ENCODE measurements at places on chromosomes 2 and 18.

DNA sequence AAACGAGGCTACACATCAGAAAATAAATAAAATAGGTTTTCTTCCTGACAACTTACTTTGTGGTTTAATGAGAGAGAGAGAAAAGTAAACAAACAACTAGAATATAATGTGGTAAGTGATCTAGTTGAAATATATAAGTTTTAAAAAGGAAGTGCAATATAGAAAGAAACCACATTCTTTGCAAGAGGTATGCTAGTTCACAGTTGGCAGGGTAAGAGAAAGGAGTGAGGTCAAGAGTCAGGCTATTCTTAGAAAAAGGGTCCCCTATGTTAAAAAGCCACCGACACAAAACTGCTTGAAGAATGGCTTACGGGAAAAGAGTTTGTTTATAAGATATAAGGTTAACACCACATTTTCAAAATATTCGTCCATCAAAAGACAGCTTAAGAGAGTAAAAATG is 462.1 kb downstream of the ERBB4 start:
- DNase-seq, result no peak

- DNase-seq, result no peak
Observed at GRCh38 chr2:47187069-47187468, 32.0 kb upstream of the STPG4 start.

- DNase-seq, result no peak
Observed at GRCh38 chr2:118812552-118812951, 34.9 kb downstream of the EN1 start.

GRCh38 chr2:14601156-14601770 is 31.3 kb upstream of the LRATD1 start:
- no peak for DNase-seq

DNA sequence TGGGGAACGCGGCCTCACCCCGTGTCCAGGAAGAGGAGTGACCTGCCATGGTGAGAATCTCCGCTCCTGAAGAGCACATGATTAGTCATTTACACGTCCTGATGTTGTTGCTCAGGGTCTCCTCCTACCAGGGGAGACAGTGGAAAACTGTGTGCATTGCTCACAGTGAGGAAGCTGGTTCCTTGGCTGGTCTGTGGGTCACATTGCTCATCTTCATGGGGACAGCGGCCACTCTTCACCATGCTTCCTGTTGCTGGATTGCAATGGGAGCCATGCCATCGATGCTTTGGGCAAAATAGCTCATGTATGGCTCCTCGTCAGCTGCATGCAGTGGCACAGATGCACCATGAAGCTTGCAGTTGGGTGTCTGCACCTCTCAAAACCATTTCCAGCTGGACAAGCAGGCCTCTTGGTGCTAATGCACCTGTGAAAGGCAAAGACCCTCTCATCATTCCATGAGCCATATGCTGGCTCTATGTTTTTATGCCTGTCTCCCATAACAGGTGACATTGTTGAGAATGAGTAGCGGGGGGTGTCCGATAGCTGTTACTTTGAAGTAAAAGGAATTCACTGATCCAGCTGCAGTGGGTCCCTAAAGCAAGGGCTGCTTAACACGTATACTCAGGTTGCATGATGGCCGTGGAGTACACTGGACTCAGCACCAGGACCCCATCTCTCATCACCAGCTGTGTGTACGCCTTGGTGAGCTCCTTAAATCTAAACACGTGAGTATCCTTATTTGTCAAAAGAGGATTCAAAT is 135.0 kb upstream of the ALKAL2 start:
- DNase-seq, result no peak

DNA sequence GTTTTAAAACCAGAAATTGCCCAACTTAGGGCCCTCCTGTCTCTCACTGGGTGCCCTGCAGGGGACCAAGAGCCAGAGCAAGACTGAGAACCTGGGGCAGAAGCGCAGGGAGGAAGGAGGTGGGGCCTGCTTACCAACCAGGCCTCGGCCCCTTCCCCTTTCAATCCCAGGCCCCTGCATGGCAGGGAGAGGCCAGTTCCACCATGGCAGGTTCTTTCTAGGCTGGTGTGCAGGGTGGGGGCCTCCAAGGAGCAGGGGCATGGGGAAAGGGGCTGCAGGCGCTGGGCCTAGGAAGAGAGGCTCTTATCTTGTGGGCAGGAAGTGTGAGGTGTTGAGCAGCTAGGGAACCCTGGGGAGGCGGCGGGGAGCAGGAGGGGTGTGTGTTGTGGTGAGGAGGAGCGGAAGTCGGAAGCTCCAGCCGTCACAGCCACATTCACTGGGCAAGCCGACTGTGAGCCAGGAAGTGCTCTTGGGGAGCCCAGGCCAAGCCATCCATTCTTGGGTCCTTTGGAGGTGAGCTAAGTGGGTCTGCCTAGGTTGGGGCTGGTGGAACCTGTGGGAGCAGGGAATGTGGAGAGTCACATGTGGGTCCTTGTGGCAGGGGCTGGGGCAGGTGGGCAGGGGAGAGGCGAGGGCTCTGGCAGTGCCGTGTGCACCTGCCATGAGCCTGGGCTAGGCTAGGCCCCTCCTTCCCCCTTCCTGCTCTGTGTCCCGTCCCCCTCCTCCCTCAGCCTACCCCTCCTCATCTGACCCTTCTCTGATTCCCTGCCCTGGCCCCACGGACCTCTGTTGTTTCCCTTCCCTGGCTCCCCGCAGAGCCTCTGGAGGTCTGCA is at the start of gene PSD4:
TSS of gene PSD4 (plus strand) at position 430 of the 834 bp plus-strand sequence. CDS start 8,486 bp downstream, outside the sequence.
- peak; percentile 91 for DNase-seq

GRCh38 chr2:172864182-172864581 is 128.5 kb downstream of the RAPGEF4 start:
- DNase-seq, result peak; percentile 56

- DNase-seq, result no peak
Observed at GRCh38 chr2:9032121-9032520, 28.6 kb upstream of the MBOAT2 start.

DNA sequence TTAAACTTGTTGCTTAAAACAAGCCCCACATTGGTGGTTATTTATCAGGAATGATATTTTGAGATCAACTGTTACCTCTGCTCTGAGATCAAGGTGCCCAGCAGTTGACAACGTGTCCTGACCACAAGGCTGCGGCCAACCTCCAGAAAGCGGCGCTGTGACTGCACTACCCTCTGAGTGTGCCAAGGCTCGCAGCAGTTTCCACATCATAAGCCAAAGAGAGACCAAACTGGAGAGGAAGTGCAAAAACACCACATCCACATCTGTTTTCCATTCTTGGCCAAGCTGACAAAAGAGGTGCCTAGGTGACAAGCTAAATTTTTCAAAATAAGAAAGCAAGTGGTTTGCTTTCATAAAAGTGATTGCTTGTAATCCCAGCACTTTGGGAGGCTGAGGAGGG is 410.8 kb upstream of the POU3F3 start:
- no peak for DNase-seq

- no peak for DNase-seq
Observed at GRCh38 chr18:46134920-46135675, 30.9 kb downstream of the HAUS1 start.

- DNase-seq, result no peak
Observed at GRCh38 chr2:32482471-32482870, 125.6 kb downstream of the BIRC6 start.

- no peak for DNase-seq
Observed at GRCh38 chr2:84940831-84941412, 30.0 kb upstream of the KCMF1 start.

- no peak for DNase-seq
Observed at GRCh38 chr2:168649105-168649504, 153.3 kb upstream of the NOSTRIN start.

DNA sequence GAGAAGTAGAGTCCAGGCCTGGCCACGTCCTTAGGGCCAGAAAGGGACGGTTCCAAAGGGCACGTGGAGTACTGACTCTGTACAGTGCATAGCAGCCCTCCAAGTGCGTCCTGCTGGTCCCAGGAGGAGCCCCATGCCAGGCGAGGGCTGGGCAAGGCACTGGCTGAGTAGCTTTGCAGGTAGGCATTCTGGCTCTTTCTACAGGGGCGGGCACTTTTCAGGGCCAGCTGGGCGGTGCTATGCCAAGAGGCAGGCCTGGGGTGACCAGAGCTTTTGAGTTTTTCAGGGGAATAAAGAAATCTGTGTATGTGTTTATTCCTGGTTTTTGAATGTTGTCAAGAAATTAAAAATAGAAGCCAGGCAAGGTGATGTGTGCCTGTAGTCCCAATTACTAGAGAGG is 15.4 kb upstream of the GLI2 start:
- DNase-seq, result no peak

- DNase-seq, result no peak
Observed at GRCh38 chr2:68357605-68358337, 7.3 kb upstream of the PLEK start.

GRCh38 chr18:199768-200167 is 41.4 kb downstream of the USP14 start:
- DNase-seq, result no peak

DNA sequence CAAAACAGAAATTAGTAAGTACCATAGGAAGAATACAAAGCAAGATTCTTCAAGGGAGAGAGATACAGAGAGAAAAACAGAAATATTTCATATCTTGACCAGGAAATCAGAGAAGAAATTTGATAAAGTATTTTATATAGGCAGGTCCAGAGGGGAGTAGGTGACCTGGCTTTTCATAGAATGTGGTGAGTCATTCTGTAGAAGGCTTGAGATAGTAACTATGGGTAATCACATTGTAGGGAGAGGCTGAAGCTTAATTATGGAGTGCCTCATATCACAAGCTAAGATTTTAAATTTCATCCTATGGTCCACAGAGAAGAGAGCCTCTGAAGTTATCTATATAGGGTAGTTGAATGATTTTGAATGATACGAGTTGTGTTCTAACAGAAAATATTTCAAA is 195.0 kb upstream of the CYRIA start:
- no peak for DNase-seq

- DNase-seq, result no peak
Observed at GRCh38 chr2:173658946-173659371, 304.3 kb downstream of the CDCA7 start.

- DNase-seq, result no peak
Observed at GRCh38 chr2:14137643-14138042, 494.9 kb upstream of the LRATD1 start.

DNA sequence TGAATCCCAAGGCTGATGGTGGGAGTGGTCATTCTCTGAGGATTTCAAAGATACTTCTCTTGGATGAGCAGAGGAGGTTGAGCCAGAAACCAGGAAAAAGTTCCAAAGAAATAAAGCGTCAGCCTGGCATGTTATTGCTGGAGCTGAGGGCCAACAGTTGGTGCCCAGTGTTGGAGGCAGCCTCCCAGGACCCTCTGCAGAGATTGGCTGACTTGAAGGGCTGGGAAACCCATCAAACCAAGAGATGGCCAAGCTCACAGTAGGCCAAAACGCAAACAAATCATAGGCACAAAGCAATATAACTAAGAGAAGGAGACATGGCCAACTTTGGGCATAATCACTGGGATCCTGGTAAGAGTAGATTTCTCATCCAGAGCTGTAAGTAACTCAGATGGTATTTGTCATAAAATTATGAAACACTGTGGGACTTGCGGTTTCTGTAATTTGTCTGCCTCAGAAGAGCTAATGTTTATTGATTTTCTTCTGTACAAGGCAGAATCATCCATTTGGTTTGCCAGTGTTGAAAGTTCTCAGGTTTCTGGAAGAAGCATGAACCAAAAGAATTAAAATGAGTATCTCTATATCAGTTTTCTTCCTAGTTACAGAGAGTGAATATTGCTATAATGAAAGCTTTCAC is 108.3 kb downstream of the ATL2 start:
- DNase-seq, result no peak

- no peak for DNase-seq
Observed at GRCh38 chr18:74861154-74861553, 263.5 kb downstream of the ZNF407 start.

DNA sequence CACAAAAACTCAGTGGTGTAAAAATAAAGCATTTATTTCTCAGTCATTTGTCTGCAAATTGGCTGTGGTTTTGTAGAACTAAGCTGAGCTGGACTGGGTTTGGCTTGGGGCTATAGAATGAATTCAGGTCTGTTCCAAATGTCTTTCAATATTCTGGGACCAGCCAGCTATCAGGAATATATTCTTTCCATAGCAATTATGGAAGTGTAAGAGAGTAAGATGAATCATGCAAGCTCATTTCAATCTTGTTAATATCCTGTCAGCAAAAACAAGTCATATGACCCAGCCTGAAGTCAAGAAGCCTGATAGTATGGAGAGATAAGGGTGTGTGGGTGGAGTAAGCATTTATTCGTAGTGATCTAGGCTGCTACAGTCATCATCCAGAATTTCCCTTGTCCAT is 481.0 kb upstream of the CDH2 start:
- no peak for DNase-seq

DNA sequence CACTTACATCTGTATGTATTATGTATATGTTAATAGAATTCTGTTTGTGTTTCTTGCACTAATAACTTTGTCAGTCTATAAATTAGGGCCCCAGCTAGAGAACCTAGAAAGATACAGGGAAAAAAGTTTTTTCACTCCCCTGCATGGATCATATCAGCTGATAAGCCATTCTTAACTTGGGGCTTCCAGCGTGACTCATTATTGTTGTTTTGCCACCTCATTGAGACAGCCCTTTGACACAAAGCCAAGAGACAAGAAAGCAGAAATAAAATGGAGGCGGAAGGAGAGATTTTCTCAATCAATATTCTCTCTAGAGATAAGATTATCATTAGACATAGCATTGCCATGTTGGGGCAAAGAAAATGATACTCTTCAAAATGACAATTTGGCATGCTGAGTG is 93.4 kb downstream of the AKAIN1 start:
- DNase-seq, result no peak

- DNase-seq, result no peak
Observed at GRCh38 chr2:28269019-28269784, 123.5 kb upstream of the FOSL2 start.

DNA sequence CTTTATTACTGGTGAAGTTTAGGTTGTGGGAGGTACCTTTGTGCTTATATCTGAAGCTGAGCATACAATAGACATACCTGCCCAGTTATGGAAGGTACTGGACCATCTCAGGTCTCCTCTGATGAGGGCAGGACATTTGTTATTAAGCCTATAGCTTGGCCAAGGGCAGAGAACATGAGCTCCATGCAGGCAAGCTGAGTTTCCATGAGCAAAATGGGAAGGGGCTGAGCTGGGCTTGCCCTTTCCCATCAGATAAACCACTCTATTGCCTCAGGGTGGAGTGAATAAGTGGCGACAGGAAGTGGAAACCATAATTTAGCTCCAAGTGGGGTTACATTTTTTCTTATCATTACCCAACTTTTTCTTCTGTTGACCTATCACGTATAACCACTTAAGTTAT is 39.9 kb upstream of the EML6 start:
- no peak for DNase-seq

DNA sequence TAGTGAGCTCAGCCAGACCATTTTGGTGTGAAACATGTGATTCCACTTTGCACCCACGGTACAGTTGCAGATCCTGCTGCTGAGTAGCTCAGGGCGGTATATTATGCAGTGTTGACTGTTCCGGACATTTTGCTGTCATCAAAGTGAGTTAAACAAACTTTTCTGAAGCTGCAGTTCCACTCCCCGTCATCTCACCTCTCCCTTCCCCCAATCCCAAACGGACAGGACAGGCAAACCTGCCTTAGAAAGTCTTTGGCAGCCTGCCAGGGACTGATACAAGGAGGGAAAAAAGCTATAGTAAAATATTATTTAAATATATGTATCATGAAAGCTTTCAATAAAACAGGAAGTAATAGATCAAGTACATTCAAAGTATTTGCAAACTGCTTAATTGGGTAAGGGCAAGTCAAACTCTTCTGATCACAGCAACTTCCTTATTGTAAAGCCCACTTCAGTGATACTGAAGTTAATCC is 35.5 kb upstream of the SP5 start:
- no peak for DNase-seq

GRCh38 chr2:144370937-144371584 is 148.9 kb downstream of the ZEB2 start:
- DNase-seq, result no peak

Data from stimulated activated effector memory CD8-positive, alpha-beta T cell treated with anti-CD3 and anti-CD28 coated beads, Interleukin-12 subunit alpha, Interleukin-12 subunit beta, amount 100 ng/mL, for 72 hours (primary cell).